ENCODE measurements at places on chromosomes 4 and X.
A peak's percentile ranks its signal among the peaks of the same experiment; 100 is the strongest.

- DNase-seq: no peak
These were observed 335.9 kb downstream of the ANK2 start for GRCh38 chr4:113385281-113385899.

DNA sequence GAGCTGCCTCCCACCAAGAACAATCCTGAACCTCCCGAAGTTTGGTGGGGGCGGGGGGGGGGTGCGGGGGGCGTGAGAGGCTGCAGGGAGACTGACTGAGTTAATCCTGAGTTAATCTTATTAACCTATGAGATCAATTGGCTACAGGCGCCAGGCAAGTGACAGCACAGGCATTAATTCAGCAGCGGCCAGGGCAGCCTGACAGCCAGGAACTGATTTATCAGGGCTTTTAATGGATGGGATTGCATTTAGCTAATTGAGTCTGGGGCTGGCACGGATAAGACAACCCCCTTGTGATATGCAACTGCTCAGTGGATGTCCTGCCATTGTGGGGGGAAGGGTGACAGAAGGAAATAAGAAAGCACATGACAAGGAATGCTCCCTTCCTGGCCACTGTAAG lies 16.3 kb downstream of the RTL5 start:
- DNase-seq: no peak

DNA sequence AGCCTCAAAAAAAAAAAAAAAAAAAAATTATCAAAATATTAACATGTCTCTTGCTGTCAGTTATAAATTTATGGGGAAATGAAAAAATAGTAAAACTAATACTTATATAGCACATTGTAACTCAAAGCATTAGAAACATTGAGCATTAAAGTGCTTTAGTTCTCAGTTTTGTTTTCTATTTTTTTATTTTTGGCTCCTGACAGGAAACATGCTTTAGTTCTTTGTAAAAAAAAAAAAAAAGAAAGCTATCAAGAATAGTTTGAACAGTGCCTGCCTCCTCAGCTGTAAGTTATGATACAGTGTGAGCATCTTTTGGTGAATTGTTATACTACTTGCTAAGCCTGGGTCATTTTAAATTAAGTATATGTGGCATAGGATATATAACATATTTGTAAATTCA lies 5.1 kb upstream of the CENPC start:
- no peak for DNase-seq

GRCh38 chrX:107675823-107676555 lies 47.7 kb downstream of the PRPS1 start:
- DNase-seq: no peak

- DNase-seq: no peak
These were observed 258.5 kb upstream of the GIMD1 start for GRCh38 chr4:106627051-106627450.

DNA sequence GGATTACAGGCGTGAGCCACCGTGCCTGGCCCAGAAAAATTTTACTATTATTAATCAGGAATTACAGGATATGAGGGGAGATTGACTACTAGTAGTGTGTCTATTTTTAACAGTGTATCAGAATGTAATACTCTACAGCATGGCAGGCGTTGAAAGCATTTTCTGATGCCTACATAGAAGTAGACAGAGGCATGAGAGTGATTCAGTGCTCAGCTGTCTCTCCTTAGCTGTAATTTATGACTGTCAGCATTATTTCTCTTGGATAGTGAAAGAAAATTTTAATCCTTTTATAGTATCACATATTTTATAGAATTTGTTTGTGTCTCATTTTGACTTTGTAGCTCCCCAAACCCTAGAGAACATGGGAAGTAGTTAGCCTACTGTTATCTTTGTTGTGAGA lies 20.7 kb downstream of the ARHGAP24 start:
- DNase-seq: no peak

GRCh38 chr4:46270986-46271596 lies 118.8 kb downstream of the GABRA2 start:
- no peak for DNase-seq

DNA sequence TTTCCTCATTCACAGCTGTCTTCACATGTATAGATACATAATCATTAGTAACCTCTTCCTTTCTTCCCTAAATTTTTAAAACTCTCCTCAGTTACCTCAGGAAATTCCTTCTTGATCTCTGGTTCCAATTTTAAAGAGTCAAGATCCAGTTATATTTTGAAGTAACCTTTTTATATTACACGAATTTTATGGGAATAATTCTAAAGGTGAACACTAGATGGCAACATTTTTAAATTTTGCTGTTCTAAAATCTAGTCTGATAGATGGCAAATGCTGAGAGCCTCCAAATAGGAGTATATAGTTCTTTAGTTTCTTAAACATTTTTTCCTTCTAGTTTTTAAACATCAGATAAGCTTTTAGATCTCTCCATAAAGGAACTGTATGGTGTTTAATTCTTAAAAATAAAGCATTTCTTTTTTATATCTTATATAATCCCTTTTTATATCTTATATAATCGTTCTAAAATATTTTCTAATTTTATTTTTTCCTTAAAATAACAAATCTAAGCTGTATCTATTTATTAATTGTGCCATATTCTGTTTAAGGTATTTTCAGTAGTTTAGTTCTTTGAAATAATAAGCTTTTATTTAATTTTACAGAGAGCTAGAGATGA lies 37.9 kb upstream of the PAPSS1 start:
- DNase-seq: no peak

DNA sequence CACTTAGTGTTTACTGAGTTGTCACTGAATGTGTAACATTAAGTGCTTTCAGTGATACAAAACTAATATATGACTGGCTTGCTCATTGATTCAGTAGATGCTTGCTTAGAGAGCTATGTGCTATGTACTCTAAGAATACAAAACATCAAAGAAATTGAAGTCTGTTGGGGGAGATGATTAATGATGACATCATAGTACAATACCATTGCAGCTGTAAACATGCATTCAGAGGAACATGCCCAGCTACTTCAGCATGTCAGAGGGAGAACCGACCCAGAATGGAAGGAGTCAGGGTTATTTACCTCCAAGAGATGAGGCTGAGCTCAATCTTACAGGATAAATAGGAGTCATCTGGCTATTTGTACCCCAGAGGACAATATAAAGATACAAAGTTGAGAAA lies 290.8 kb downstream of the TENM3 start:
- DNase-seq: no peak

DNA sequence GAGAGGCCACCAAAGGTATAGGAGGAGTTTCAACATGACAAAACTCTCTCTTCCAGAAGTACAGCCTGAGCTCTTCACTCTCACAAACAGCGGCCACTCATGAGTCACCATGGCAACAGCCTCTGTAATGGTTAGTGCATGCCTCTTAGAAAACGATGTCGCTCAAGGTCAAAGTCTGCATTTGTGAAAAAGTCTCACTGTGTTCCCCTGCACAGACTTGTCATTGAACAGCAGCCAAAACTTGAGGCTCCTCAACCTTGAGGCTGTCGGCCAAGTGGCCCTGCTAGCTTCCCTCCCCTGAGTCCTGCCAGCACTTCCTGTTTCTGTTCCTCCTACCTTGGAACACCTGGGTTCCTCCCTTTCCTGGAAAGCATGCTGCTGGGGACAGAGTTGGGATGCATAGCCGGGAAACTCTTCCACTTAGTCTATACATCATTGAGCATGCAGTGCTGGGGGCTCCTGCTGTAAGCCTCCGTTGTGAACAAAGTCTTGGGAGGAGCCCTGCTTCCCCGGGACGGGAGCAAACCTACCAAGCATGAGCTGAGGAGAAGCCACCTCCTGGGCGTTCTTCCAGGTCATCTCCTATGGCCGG lies 66.6 kb downstream of the ING2 start:
- DNase-seq: no peak

DNA sequence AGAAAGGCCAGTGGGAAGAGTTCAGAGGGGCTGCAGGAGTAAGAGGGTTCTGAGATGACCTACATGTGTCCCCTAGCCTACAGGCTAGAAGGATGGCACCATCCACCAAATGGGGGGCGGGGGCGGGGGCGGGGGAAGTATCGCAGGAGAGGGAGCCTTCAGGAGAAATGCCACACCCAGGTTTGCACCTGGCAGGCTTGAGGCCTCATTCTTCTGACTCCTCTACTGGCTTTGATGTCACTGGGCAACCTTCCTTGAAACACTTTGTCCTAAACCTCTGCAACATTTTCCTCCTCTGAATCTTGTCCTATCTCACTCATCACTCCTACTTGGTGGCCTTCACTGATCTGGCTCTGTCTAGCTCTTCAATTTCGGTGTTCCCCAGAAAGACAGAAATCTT lies 24.0 kb downstream of the CD99L2 start:
- no peak for DNase-seq

DNA sequence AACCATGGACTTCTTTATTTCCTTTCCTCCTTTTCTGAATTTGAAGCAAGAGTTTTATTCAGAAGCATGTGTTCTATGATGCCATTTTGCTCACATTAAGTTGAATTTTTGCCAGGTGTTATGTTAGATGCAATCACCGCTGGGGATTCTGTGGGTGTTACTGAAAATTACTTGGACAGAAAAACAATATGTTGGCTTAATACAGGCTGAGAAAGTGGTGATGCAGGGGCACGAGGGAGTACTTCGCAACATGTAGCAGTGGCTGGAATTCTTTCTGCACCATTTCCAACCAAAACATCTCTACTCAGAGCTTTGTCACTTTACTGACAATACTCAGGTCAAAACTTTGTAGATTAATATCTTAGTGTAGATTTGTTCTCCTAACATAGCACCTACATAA lies 109.2 kb upstream of the PCDH18 start:
- DNase-seq: no peak

DNA sequence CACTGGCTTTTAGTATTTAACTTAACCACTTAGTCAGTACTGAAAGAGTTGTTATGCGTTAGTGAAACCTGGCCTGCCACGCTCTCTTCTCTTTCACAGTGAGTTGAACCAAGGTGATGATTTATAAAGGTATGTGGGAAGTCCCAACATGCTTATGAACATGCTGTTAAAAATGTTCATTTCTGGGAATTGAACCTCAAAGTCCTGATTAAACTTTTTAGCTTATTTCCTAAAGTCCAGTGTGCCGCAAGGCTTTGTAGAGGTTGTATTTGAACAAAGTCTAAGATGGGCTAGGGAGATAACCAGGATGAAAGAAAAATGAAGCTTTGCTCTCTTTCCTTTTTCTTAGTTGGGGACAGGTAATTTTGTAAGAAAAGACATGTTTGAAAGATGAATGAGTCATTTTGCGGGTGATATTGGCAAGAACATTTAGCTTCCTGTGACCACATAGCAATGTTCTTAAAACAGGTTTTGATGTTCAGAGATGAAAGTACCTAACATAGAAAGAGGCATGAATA lies 270.3 kb downstream of the DTHD1 start:
- no peak for DNase-seq

GRCh38 chr4:21569638-21570037 lies 378.9 kb downstream of the KCNIP4 start:
- no peak for DNase-seq

- no peak for DNase-seq
These were observed 123.5 kb downstream of the DCHS2 start for GRCh38 chr4:154368060-154368459.

DNA sequence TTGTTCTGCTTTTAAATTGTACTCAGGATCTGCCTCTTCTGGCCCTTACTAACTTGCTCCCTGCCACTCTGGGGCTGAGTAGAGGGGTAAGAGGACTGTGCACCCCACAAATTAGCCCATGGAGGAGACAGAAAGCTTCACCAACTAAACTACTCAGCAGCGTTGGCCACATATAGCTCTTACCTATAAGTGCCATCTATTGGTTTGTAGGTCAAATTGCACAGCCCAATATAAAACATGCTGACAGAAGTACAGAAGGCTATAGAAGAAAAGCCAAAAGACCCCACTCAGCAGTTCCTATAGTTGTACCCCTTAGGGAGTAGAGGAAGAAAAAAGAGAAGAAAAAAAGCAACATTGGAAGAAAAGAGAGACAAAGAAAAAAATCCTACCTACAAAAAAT lies 341.2 kb upstream of the FMR1 start:
- DNase-seq: no peak

DNA sequence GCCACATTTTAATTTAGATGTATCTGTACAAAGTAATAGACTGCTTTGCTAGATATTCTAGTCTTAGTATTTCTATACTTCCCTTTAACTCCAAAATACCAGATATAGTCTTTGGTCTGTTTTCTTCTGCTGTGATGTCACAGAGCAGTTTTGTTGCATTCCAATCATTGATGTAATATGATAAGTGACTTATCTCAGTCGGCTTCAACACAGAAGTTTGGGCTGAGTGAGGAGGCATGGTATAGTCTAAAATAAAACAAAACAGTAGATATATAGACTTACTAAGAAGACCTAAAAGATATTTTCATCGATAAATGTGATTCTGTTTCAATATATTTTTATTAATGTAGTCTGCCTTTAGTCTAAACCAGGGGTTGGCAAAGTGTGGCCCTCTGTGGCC lies 169.9 kb downstream of the DCK start:
- DNase-seq: no peak

GRCh38 chrX:39869846-39870601 lies 227.7 kb downstream of the BCOR start:
- DNase-seq: peak; percentile 65

- DNase-seq: no peak
These were observed 238.1 kb downstream of the SPOCK3 start for GRCh38 chr4:166996216-166996615.

DNA sequence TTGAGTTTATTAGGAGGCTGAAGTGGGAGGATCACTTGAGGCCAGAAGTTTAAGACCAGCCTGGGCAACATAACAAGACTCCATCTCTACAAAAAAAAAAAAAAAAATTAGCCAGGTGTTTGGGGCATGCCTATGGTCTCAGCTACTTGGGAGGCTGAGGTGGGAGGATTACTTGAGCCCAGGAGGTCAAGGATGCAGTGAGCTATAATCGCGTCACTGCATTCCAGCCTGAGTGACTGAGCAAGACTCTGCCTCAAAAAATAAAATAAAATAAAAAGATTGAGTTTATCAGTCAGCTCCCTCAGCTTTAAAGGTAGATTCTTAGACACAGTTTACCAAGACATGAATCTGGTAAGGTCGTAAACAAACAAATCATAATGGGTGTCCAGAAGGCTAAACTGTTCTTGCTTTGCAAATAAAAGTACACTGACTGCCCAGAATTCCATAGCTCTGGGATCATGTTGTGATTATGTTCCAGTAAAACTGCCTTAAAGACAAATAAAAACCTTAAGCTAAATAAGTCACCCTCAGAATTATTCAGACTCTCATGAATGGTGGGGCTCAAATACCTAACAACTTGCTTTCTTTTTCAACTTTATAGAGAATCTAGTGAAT lies 18.7 kb downstream of the APOO start:
- DNase-seq: no peak

GRCh38 chrX:39527025-39527424 lies 570.7 kb downstream of the BCOR start:
- no peak for DNase-seq

DNA sequence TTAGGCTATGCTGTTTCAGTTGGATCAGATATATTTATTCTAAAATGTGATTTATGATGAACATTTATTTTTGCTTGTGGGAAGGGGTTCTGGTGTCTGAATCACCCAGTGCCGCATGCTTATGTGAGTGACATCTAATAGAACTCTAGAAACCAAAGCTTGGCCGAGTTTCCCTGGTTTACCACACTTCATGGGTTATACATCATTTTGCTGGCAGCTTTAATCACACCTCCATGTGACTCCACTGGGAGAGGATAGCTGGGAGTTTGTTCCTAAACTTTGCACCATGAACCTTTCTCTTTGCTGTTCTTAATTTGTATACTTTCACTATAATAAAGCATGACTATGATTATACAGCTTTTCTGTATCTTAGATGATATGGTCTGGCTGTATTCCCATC lies 382.9 kb downstream of the INPP4B start:
- DNase-seq: no peak

GRCh38 chrX:65971151-65971550 lies 68.7 kb downstream of the VSIG4 start:
- no peak for DNase-seq

- no peak for DNase-seq
These were observed 69.1 kb upstream of the EOLA2 start for GRCh38 chrX:150007356-150007755.

Measured in activated T-helper 1 cell treated with anti-CD3 and anti-CD28 coated beads, Interleukin-2, amount 50 U/mL, for 16 hours (primary cell).